Esophagus mucosa (tissue), 1 donor: ENCODE measurements at places on chromosomes 2 and 18. TPM values are rescaled to one million over a fixed set of nuclear protein-coding genes. Genes with fewer than 3 reads are reported as not detected.

The RNU2-63P gene
- 5.2 TPM for total RNA-seq

The COL3A1 gene
- total RNA-seq = 43.8 TPM

The SKOR2 gene
- not detected for total RNA-seq

The RPRM gene
- not detected for total RNA-seq

The ADD2 gene
- 0.56 TPM for total RNA-seq

The ZSWIM2 gene
- not detected for total RNA-seq

The CCBE1 gene
- 0.40 TPM for total RNA-seq

The NETO1 gene
- total RNA-seq = not detected

The ANKRD30B gene
- total RNA-seq = not detected

The SLC30A3 gene
- not detected for total RNA-seq

The CHRNA1 gene
- not detected for total RNA-seq

The WDR54 gene
- 4.3 TPM for total RNA-seq

The MCFD2 gene
- 53.3 TPM for total RNA-seq

The CSRNP3 gene
- 1.2 TPM for total RNA-seq

The KRTCAP3 gene
- 26.0 TPM for total RNA-seq

The EMILIN1 gene
- 3.0 TPM for total RNA-seq

The ITGA6 gene
- total RNA-seq = 65.2 TPM

The CLHC1 gene
- 5.3 TPM for total RNA-seq

The SATB2 gene
- 1.1 TPM for total RNA-seq

The REG3A gene
- total RNA-seq = not detected

The SLC19A3 gene
- 1.5 TPM for total RNA-seq

The CHRNG gene
- not detected for total RNA-seq

The TAF4B gene
- total RNA-seq = 3.3 TPM

The PTPRN gene
- total RNA-seq = not detected

The FEV gene
- not detected for total RNA-seq

The IL1B gene
- total RNA-seq = 4.1 TPM

The B3GNT7 gene
- total RNA-seq = 5.5 TPM

The FBXO41 gene
- total RNA-seq = 0.92 TPM

The SLC20A1 gene
- 18.5 TPM for total RNA-seq

The PIK3C3 gene
- 23.1 TPM for total RNA-seq

The ARHGEF33 gene
- total RNA-seq = not detected

The ANKRD29 gene
- 11.2 TPM for total RNA-seq

The PLCD4 gene
- total RNA-seq = 5.7 TPM

The RNF152 gene
- total RNA-seq = 7.7 TPM

The TEX44 gene
- not detected for total RNA-seq

The FAM110C gene
- total RNA-seq = 44.3 TPM

The GPR45 gene
- total RNA-seq = not detected

The AKAIN1 gene
- total RNA-seq = not detected

The L3MBTL4 gene
- total RNA-seq = 4.8 TPM
